ENCODE measurements at places on chromosomes 16 and 17.
A peak's percentile ranks its signal among the peaks of the same experiment; 100 is the strongest.

- DNase-seq = no peak
Observed at GRCh38 chr17:75061055-75061438, 14.0 kb downstream of the KCTD2 start.

DNA sequence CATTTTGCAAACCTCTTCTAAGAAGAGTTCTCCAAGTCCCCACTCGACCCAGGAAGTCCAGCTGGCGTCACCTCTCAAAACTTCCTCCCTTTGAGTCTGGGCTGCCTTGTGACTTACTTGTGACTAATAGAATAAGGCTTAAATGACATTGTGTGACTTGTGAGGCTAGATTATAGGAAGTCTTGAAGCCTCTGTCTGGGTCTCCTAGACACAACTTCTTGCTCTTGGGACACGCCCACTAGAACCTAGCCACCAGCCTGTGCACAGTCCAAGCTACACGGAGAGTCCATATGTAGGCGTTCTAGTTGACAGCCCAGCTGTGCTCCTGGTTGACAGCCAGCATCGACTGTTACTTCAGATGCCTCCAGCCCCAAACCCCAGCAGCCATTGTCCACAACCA lies 66.7 kb upstream of the TANC2 start:
- DNase-seq = no peak

GRCh38 chr17:79535728-79536025 lies 75.2 kb downstream of the RBFOX3 start:
- DNase-seq = no peak

DNA sequence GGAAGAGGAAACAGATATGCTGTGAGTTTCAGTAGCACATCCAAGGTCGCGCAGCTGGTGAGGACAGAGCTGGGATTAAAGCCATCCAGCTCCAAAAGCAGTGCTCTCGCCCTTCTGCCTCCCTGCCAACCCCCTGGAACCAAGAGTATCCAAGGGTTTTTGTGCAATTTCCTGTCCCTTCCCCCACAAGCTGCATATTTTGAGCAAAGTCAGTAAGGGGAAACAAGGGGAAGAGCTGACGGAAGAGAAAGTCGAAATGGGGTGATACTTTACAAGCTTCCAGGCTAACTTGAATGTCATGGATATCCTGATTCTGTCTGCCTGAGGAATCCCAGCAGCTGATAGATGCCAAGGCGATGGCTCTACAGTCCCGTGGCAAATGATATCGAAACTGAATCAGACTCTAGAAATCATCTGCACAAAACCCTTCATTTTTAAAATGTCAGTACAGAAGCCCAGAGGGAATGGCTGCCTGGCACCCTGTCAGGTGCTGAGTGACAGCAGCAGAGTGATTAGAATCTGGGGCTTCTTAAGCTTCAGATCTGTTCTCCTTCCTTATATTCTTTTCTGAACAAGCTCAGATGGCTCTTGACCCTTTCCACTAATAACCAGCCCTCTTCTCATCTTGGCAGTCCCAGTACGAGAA lies 42.9 kb upstream of the TEKT3 start:
- no peak for DNase-seq

DNA sequence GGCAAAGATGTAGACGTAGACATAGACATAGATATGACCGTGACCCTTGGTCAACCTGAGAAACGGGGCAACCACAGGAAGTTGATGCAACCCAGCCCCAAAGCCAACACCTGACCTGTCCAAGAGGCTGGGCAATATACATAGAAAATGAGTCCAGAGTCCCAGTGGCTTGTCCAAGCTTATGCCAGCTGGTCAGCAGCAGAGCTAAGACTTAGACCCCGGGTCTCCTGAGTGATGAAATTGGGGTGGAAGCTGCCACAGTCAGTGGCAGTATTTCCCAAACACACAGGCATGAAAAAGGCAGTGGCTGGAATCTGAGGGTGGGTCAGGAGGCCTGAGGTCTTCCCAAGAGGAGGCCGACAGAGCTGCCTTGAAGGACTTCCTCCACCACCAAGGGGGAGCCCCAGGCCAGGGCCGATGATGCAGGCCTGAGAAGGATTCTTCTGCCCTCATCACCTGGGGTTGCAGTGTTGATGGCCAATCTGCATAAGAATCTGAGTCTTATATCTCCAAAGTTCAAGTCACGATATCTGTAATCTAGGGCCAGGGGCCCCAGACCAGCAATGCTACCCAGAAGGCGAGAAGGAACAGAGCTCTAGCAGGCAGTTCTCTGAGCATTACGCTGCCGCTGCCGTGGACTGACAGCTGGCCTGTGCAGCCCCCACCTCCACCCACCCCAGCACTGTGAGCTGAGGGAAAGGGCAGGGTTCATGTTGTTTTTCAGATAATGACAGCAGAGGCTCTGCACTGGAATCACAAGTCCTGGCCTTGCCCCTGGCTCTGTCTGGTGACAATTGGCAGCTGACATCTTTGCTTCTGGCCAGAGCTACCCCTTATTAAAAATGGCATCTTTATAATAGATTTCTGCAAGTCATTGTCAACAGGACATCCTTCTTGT lies 72.7 kb downstream of the GNAO1 start:
- DNase-seq = no peak

DNA sequence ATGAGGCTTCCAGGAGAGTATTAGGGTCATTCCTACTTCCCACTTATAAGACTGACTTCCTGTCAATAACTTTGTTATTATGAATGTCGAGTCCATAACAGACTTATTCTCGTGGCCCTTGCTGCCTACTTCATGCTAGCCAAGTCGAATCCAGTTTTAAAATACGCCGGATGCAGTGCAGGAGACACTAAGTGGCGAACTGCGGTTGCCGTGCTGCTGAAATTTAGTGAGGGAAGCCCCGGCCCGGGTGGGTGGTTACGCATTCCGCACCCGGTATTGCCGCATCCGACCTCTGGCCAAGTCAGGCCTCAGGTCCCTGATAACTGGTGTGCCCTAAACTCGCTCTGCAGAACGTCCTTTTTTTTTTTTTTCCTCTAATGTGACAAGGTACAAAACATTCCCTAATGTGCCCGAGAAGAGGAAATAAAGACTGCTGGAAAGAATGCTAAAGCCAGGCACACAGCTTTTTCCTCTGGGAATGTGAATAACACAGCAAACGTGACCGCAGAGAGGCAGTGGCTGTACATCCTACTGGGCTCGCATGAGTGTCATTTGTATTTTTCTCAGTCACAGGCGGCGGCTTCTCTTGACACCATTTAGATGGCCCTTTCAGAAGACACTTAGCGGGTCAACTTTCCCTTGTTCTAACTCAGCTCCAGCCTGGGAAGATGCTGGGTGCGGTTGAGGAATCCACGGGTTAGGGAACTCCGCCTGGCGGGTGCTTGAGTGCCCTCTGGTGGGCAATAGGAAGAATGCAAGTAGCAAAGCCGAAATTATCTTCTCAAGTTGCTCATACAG lies 7.1 kb upstream of the AKTIP start:
- peak; percentile 17 for DNase-seq

DNA sequence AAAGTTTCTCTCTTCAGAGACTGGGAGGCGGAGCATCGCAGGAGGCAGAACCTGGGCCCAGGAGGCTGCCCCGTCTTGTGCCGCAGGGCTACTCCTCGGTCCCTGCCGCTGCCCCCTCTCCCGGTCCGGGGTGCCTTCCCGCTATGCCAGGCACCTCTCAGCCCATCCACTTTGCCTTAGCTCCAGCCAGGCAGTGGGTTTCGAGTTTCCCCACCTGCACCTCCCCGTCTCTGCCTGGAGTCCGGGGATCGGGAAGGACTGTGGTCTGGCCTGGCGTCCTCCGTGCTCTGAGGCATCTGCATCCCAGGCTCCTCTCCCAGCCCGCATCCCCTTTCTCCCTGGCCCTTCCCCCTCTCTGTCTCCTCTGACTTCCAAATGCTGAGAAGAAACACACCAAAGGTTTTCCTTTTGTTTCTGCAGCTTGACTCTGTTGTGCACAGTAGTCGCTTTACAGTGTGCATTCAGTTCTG lies 26.8 kb upstream of the PIK3R6 start:
- DNase-seq = no peak

GRCh38 chr16:15529673-15530072 lies 95.3 kb downstream of the BMERB1 start:
- DNase-seq = no peak

Data from stimulated activated CD4-positive, alpha-beta T cell treated with anti-CD3 and anti-CD28 coated beads, Interleukin-1b, Interleukin-23, amount 100 ng/mL, for 1 hour (primary cell).